Naive thymus-derived CD4-positive, alpha-beta T cell (primary cell): ENCODE measurements at places on chromosomes 5 and 9. TPM values are rescaled to one million over a fixed set of nuclear protein-coding genes. Genes with fewer than 3 reads are reported as not detected.

DNA sequence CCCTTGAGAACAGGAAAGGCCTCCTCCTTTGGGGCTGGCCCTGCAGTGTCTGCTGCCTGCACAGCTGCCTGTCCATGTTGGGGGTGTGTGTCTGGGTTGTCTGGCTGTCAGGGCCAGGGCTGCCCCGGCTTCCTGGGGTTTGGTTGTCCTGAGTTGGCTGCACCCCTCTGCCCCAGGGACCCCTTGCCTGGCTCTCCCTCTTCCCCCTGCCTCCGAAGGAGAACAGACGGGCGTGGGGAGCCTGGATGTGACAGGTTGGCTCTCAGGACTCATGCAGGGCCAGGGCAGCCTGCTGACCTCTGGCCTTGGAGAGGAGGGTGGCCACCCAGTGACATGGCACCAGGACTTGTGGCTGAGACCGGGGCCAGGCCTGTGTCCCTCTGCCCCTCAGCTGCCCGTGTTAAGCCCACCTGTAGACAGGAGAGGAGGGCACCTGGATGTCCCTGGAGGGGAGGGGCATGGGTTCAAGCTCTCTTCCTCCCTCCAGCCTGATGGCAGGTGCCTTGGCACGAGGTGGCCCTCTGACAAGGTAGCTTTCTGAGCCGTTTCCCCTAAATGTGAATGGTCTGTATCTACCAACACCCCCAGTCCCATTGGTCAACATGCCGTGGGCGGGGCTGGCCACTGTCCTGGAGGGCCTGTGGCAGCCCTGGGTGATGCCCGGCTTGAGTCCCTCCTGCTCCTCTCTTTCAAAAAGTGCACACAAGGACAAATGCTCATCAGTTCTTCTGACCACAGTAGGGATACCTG is 34.9 kb downstream of the WNK2 start:
- no peak overlapping the region for H3K4me3 ChIP-seq
- DNase-seq: no peak
- no peaks in the 10 kb centered on the region for H3K4me1 ChIP-seq
- H3K27me3 ChIP-seq: no peaks in the 10 kb centered on the region

GRCh38 chr5:172123269-172123692 is 64.7 kb downstream of the STK10 start:
- peaks cover 6% of the 10 kb centered on the region for H3K36me3 ChIP-seq
- peak overlapping the region; percentile 19 for H3K27ac ChIP-seq
- peaks cover 7% of the 10 kb centered on the region for H3K4me1 ChIP-seq
- H3K27me3 ChIP-seq: no peaks in the 10 kb centered on the region
- no peak overlapping the region for H3K4me3 ChIP-seq

- H3K27ac ChIP-seq: no peak overlapping the region
- DNase-seq: no peak
- no peak overlapping the region for H3K4me3 ChIP-seq
- peaks cover 10% of the 10 kb centered on the region for H3K4me1 ChIP-seq
- H3K27me3 ChIP-seq: no peaks in the 10 kb centered on the region
- H3K36me3 ChIP-seq: no peaks in the 10 kb centered on the region
Observed at GRCh38 chr5:170636206-170636605, 132.4 kb downstream of the KCNIP1 start.

- no peak overlapping the region for H3K4me3 ChIP-seq
- no peak for DNase-seq
Observed at GRCh38 chr5:61910771-61911170, 395.2 kb upstream of the KIF2A start.

DNA sequence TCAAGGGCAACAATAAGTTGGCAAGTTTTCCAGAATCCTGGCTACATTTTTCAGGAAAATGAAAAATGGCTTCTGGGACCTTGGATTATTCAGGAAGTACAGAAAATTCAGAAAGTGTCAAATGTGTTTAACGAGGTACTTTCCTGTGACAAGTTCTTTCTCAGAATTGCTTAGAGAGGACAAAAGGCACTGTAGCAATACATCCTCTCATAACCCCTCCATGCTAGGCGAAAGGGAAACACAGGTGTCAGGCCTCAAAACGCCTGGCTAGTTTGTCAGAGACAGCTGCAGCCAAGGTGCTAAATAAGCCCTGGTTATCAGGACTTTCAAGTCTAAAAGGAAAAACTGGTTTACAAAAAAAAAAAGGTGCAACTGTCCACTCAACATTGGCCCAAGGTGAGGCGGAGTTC is 115.2 kb downstream of the GNAQ start:
- no peak for DNase-seq
- H3K27ac ChIP-seq: no peak overlapping the region
- no peak overlapping the region for H3K4me3 ChIP-seq

GRCh38 chr9:35727676-35728040 is 4.3 kb downstream of the TLN1 start:
- peak overlapping the region; percentile 46 for H3K27ac ChIP-seq
- peak overlapping the region; percentile 14 for H3K4me3 ChIP-seq
- no peaks in the 10 kb centered on the region for H3K27me3 ChIP-seq
- H3K4me1 ChIP-seq: peaks cover 44% of the 10 kb centered on the region

- H3K36me3 ChIP-seq: no peaks in the 10 kb centered on the region
- H3K27me3 ChIP-seq: no peaks in the 10 kb centered on the region
- no peak overlapping the region for H3K27ac ChIP-seq
- H3K4me1 ChIP-seq: peaks cover 21% of the 10 kb centered on the region
Observed at GRCh38 chr5:74579215-74579614, 61.3 kb downstream of the ENC1 start.

NRARP gene
- total RNA-seq: 1.6 and 2.7 TPM in 2 replicates

TERT gene
- 1.8 TPM for total RNA-seq

- DNase-seq: no peak
- no peaks in the 10 kb centered on the region for H3K36me3 ChIP-seq
- no peaks in the 10 kb centered on the region for H3K27me3 ChIP-seq
- H3K4me3 ChIP-seq: no peak overlapping the region
Observed at GRCh38 chr9:121674952-121675351, 23.5 kb downstream of the DAB2IP start.
